ENCODE measurements at places on chromosomes 2 and 18.
A peak's percentile ranks its signal among the peaks of the same experiment; 100 is the strongest.

- DNase-seq, result no peak
Measured at GRCh38 chr2:74093840-74094239, 53.9 kb downstream of the BOLA3 start.

- no peak for DNase-seq
Measured at GRCh38 chr2:128416806-128417205, 98.1 kb upstream of the HS6ST1 start.

- no peak for DNase-seq
Measured at GRCh38 chr2:143885461-143885860, 634.5 kb downstream of the ZEB2 start.

DNA sequence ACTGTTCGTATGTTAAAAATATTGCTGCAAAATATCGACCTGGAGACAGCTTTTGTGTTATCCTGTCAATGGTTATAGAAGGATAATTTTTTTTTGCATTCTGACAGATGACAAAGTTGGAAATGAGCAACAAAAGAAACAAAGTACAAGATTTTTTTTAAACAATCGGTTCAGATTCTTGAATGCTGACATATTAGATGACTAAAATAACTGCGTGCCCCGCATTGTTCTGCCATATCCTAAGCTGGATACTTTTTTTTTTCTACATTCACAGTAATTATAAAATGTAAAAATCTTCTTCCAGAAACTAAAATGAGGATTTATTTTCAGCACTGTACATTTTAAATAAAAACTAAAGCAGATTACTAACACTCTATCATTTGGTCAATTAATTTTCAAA is 67.1 kb downstream of the ABCG8 start:
- DNase-seq, result no peak

GRCh38 chr18:26267357-26267930 is 41.2 kb downstream of the TAF4B start:
- no peak for DNase-seq

- DNase-seq, result no peak
Measured at GRCh38 chr2:69577467-69578197, 65.9 kb downstream of the AAK1 start.

DNA sequence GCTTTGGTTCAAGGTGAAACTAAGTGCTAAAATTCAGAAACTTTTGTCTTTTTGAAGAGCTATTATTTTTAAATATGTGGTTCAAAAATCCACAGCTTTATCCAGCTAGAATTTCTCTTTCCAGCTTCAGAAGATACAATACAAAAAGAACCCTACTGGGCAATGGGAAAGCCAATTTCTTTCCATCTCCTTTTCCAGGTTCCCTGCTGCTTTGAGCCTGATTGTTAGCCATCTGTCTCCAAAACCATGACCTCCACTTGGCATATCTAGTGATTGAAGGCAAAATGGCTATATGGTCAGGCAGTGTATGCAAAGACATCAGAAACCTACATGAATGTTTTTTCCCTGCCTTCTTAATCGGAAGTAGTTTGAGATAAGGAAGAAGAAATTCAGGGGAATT is 134.1 kb downstream of the KCNH7 start:
- DNase-seq, result no peak

- DNase-seq, result peak; percentile 14
Measured at GRCh38 chr2:37324786-37325624, at the start of gene PRKD3. Gene PRKD3 (minus strand): TSS chr2:37324833. CDS start chr2:37316524, 8,309 bp downstream.

DNA sequence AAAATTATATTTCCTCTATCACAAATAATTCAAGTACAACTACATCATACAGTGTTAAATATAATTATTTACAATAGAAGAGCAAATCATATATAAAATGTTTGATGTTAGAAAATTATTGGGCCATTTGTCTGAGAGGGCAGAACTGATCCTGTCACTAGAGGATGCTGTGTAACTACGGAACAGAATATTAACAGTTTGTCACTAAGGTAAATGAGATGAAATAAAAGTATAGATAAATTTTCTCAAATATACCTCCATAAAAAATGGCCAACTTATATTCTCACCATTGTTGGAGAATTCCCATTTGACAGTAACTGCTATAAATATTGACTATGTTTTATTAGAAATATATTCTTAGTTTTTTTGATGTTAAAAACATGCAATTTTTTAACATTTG is 1067.4 kb upstream of the DDX18 start:
- no peak for DNase-seq

GRCh38 chr18:37483221-37483971 is 82.2 kb downstream of the CELF4 start:
- no peak for DNase-seq

- no peak for DNase-seq
Measured at GRCh38 chr18:37714691-37715090, 149.1 kb upstream of the CELF4 start.

- DNase-seq, result no peak
Measured at GRCh38 chr18:56407646-56408180, 230.7 kb downstream of the TXNL1 start.

DNA sequence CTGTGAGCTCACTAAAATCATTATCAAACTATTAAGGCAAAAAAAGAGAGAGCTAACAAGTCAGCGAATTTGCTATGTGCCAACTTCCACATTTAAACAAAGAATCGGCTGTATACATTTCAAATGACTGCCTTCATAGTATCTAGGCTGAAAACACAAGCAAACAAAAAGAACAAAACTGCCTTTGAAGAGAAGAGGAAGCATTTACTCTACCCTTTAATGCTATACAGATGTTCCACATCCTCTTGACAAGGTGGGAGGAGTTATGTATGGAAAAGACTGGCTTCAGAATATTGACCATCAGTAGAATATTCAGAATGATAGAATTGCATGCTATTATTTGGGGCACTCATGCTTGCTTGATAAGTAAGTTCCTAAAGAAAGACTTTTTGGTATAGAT is 741.7 kb downstream of the PLCL1 start:
- DNase-seq, result no peak

DNA sequence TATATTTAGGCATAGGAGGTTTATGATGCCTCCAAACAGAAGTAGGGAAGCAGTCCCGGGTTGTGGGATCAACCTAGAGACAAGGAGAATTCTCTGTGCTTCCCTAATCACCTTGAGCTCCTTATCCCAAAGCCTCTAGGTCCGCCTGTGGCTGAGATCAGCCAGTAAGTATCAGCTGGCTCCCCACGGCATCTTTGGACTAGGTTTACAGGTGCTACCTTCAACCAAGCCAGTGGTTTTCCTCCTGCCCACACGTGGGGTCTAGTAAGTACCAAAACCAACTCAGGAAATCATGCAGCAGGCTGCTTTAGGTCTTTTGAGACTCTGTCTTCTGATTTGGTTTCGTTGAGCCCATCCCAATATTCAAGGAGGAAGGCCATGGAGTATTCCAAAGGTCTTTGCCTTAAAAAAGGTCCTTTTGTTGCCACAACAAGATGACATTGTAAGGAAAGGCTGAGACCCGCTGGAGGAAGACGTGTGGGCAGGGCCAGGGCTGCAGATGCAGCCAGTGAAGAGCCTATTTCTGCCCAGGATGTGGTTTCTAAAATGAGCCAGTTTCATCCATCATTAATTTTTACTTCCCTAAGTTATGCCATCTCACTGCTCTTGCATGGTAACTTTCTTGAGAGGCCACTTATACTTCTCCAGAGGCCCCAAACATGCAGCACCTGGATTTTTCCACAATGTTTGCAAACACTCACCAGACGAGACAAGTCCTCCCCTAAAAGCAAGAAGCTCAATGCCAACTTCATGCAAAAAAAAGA is 248.7 kb downstream of the RNF152 start:
- DNase-seq, result no peak

DNA sequence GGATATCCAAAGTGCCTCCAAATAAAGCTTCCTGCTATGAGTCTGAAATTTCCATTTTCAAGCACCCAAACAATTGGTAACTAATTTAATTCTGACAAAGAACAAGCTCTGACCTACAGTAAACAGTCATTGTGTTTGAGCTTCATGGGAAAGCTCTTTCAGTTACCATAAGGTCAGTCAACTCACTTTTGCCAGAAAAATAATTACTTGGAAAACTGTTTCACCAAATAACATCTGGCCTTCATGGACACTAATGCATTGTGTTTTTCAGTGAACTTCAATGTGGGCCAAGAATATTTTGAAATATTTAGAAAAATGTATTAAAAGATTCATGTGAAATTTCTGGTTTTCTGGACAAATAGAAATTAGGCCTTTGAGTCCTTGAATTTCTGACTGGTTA is 369.9 kb downstream of the GALR1 start:
- DNase-seq, result no peak

- no peak for DNase-seq
Measured at GRCh38 chr2:36366491-36367120, 11.0 kb downstream of the CRIM1 start.

- DNase-seq, result no peak
Measured at GRCh38 chr2:129178356-129178755, 801.1 kb upstream of the RAB6C start.

DNA sequence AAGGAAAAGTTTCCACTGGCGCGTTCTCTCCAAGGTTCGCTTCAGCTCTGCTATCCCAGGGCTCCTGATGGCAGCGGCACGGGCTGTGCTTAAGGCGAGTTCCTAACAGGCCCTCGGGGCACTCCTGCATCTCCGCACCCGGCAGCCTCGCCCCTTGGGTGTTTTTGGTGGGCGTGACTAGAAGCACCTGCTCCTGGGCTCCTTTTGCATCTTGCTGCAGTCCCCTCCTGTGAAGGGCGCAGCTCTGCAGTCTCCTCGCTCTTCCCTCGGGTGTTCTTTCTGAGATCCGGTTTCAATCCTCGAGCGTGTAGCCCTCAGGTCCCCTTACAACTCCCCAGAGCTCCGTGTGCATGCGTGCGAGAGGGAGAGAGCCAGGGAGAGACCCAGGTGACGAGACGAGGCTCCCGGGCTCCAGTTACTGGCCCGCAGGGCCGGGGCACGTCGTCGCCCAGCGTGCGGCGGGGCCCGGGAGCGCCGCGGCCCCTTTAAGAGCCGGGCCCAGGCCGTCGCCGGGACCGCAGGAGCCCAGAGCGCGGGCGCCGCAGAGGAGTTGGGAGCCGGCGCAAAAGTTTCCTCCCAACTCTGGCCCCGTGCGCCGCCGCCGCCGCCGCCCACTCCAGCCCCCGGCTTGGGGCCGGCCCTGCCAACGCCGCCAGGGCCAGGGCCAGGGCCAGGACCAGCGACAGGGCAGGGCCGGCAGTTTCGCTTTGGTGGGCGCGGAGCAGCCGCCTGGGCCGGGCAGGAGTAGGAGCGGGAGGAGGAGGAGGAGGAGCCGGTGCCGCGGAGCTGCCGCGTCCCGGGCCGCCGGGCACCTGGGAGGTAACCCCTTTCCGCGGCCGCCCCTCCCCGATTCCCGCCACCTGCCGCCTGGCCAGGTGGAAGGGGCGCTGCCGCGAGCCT is at the start of gene PARD3B:
TSS of gene PARD3B (plus strand) at position 515 of the 900 bp plus-strand sequence. CDS start 525 bp downstream, outside the sequence.
- no peak for DNase-seq

Data from stimulated activated CD8-positive, alpha-beta memory T cell treated with anti-CD3 and anti-CD28 coated beads, Interleukin-4, amount 100 ng/mL, for 1 hour (primary cell).